ENCODE measurements at places on chromosomes 5 and 9.
A peak's percentile ranks its signal among the peaks of the same experiment; 100 is the strongest.

GRCh38 chr9:114529285-114529684 lies 24.0 kb upstream of the WHRN start:
- no peak for DNase-seq

DNA sequence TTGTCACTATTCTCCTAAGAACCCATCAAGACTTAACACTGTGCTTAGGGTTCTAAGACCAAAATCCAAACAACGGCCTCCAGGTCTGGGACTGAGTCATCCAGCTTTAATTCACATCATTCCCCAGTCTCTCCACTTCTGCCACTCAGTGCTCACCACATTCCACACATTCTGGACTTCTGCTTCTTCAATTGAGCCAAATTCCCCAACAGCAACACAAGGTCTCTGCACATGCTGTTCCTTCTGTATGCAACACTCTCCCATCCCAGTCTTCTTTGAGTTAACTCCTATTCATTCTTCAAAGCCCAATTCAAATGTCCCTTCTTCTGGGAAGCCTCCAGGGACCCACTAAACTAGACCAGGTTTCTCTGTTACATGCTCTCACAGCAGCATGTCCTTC lies 97.8 kb downstream of the GPR21 start:
- DNase-seq = peak; percentile 49

DNA sequence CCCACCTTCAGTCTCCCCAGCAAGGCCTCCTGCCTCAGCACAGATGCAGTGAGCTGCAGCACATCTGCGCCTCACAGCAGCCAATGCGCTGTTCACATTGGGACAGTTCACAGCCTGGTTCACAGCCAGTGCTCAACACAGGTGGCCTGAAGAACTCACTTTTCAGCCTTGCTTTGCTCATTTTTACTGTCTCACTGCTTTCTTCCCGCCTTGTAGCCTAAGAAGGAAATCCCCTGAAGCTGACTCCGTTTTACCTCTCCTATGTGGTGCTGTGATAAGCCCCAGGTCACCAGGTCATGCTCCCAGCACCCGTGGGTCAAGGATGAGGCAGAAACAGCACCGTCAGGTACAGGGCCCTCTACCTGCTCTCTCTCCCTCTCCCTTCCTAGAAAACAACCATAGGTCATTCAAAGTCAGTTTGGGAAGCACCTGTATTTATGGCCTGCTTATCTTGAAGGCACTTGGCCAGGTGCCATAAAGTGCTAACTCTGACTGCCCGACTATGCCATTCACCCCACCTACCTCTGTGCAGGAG lies 1.1 kb downstream of the GCNT4 start:
- DNase-seq = no peak

GRCh38 chr5:167653645-167654106 lies 637.8 kb upstream of the WWC1 start:
- peak; percentile 45 for DNase-seq

DNA sequence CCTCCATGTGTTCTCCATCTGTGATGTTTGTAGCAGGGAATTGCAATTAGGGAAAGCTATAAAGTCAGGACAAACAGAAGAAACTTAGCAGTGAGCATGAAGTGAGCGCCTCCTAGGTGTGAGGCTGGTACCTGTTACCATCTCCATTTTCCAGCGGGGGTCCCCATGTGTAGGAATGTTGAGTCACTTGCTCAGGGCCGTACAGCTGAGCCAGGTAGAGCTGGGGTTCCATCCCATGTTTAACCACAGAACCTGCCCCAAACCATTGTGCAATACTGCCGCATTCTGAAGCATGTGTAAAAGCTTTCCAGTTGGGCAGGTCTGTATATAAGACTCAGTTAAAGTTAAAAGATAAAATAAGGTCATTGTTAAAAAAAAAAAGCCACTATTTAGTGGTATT lies 62.7 kb downstream of the NDFIP1 start:
- no peak for DNase-seq

GRCh38 chr5:132776938-132777208 lies 166 bp downstream of the SEPTIN8 start:
- no peak for DNase-seq

DNA sequence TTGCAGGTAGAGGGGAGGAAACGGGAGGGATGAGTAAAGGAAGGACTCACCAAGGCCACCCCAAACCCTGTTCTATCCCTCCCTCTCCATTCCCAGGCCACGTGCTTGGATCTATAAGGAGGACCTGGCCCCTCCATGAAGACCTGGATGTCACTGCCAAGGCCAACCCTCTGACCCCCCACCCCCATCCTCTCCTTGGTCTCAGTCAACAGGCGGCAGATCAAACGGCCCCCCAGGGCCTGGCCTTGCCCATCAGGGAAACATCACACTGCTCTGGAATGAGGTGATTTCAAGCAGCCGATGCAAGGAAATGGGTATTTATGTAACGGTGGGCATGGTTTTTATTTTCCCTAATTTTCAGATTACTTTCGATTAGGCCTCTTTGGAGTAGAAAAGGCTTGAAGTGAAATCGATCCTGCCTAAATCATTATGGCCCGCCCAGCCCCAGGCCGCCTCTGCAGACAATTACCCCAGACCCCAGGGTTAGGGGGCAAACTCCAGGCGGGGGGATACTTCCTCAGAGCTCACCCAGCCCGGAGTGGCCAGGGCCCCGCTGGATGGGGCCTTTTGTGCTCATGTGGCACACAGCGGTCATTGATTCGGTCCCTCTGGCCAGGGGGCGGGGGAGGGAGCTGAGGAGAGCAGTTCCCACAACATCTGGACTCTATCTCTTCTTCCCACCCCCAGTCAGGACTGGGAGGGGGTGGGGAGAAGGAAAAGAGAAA lies 125.3 kb downstream of the PHF2 start:
- no peak for DNase-seq

DNA sequence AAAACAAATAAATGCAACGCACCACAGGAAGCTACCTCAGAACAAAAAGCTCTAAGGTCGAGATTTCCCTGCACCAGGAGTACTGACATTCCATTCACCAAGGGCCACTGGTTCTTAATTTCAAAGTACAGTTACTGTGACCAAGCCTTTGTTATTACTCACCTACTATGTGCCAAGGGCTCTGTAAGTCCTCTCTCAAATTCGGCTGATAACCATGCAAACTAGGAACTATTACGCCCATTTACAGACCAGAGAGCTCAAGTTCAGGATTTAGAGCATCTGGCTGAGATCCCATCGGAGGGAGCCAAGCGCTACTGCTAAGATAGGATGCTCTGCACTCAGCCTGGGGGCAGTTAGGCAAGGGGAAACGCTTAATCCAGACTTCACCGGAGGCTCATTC lies 5.6 kb downstream of the MYO10 start:
- DNase-seq = peak; percentile 38

- no peak for DNase-seq
Observed at GRCh38 chr5:173493846-173494245, 122.6 kb downstream of the BOD1 start.

GRCh38 chr9:1490341-1491232 lies 440.4 kb downstream of the DMRT2 start:
- no peak for DNase-seq

DNA sequence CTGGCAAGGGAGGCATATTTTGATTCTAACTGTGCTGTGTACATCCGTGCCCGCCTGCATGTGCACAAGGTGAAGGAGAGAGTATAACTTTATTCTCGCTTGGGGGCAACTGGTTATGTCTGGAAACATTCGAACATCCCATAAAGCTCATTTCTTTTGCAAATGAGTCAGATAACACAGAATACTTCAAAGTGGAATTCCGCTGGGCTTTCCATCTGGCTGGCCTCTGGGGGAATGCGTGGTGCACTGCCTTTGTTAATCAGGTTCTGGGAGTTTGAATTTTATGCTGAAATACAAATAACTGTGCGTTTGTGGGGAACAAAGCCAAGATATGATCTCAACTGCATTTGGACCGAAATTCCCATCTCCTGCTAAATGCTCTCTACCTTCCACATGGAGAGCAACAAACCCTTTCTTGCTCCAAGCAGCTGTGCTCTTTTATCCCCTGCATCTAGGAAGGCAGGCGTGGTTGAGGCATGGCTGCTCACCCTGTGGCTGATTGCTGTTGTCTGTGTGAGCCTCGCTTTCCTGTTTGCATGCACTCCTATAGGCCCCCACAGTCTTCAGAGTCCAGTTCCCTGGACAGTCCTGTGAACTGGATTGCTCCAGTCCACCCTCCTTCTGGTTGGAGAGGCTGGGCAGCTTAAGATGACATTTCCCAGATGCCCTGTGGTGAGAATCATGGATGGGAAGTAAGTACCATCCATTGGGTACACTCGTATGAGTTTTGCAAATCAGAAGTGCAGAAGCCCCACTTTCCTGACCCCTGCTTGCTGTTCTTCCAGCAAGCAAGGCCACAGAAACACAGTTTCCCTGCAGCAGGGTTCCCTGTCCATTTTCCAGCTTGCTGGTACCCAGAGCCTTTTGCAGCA lies 82.9 kb upstream of the ALDH1B1 start:
- DNase-seq = peak; percentile 27

- DNase-seq = peak; percentile 89
Observed at GRCh38 chr9:76453785-76454184, 5.2 kb upstream of the GCNT1 start.

DNA sequence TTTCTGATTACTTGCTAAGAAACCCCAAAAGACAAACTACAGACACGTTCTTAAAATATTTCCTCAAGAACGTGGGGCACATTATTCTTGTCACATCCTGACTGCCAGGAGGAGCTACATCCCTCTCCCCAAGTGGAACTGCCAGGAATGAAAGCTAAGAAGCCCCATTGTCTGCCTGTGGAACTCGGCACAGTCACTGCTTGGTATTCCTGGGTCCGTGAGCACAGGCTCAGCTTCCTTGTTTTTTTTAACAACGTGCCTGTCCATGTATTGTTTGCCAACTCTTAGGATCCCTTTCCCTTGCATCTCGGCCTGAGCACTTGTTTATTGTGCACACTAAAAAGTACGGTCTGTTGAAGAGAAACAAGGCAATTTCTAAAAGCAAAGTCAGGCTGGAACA lies 47.0 kb upstream of the SELENOP start:
- peak; percentile 4 for DNase-seq

DNA sequence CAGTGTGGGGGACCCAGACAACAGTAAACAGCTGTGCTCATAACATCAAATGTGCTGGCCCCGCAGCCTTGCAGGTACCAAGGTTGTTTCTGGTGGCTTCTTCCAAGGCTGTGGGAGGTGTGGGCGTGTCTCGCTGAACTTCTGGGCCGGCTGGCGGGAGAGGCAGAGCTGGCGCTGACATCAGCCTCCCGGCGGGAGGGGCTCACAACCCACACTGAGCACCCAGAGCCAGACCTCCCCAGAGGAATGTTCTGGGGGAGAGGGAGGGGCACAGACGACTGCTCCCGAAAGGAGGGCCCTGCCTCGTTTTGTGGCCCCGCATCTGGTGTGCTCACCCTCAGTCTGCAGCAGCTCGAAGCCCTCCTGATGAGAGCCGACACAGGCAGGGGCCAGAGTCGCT lies 6.9 kb upstream of the SLC12A7 start:
- DNase-seq = no peak

- DNase-seq = no peak
Observed at GRCh38 chr5:151611127-151611775, 20.1 kb upstream of the FAT2 start.

- DNase-seq = no peak
Observed at GRCh38 chr9:100268271-100268670, 84.5 kb downstream of the TEX10 start.

GRCh38 chr9:113879318-113879717 lies 3.2 kb downstream of the ZNF618 start:
- DNase-seq = peak; percentile 44

DNA sequence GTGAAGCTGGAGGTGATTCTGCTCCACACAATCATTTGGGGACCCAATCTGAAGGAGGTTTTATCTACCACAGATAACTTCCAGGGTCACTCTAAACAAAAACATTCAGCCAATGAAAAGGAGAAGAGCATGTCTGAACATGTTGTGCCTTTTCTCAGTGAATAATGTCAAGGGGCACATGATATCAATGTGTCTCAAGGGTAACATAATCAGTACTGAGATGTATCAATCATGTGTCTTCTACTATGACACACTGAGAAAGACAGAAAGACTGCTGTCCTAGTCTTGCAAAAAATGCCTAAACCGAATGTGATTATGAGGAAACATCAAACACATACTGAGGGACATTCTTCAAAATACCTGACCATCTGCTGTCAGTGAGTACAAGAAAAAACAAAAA lies 25.4 kb upstream of the RASA1 start:
- DNase-seq = no peak

DNA sequence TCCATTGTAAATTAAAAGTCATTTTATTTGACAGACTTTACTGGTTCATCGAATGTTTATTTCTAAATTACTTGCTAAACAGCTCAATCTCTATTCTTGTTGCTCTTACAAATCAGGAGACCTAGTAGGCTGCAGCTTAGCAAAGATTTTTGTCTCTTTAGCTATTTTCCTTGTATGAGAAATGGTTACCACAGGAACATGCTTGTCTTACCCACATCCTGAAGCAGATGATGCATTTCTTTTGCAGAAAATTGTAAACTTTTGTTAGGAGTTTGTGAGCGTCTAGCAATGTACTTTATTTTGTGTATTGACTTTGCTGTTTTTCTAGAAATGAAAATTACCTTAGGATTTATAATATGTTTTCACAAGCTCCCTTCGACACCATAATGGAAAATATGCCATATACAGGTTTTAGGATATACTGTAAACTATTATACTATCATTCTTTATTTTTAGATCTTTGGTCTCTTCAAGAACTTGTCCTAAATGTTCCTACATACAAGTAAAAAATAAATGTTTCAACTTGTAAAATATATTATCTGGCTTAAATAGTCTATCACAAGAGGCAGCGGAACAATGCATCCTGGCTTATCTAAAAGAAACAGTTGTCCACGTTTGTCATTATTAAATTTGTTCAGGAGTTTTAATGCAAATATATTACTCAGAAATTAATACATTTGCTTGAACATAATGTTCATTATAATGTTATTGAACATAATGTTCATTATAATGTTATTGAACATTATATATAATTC lies 54.1 kb downstream of the SPEF2 start:
- DNase-seq = no peak

- DNase-seq = peak; percentile 96
Observed at GRCh38 chr9:87792831-87793288, 66.9 kb downstream of the CTSL start.

- DNase-seq = no peak
Observed at GRCh38 chr5:15610216-15610615, 110.2 kb downstream of the FBXL7 start.

GRCh38 chr5:61689153-61689846 lies 357.2 kb downstream of the ZSWIM6 start:
- DNase-seq = no peak

DNA sequence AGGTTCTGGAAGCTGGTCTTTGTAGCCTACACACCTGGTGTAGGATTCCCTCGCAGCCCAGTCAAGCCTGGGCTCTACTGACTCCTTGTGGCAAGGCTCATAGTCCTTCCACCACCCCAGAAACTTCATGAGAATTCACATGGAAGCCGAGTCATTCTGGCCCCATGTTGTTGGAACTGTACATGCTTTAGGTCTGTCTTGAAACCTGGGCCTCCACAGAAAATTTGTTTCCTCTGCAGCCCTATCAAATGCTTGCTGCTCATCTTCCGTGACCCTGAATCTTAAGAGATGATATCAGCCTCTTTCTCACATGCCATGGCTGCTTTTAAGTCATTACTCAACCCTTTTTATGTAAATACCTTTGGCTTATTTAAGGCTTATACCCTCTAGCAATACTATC lies 113.4 kb upstream of the GRHPR start:
- DNase-seq = no peak

- DNase-seq = no peak
Observed at GRCh38 chr9:35940458-35941407, 17.2 kb downstream of the OR2S2 start.

- DNase-seq = no peak
Observed at GRCh38 chr5:151250346-151251000, 2.5 kb upstream of the GM2A start.
